ENCODE measurements at places on chromosomes 6 and 20.

- no peak for DNase-seq
Measured at GRCh38 chr20:53381568-53382262, 211.9 kb downstream of the ZNF217 start.

DNA sequence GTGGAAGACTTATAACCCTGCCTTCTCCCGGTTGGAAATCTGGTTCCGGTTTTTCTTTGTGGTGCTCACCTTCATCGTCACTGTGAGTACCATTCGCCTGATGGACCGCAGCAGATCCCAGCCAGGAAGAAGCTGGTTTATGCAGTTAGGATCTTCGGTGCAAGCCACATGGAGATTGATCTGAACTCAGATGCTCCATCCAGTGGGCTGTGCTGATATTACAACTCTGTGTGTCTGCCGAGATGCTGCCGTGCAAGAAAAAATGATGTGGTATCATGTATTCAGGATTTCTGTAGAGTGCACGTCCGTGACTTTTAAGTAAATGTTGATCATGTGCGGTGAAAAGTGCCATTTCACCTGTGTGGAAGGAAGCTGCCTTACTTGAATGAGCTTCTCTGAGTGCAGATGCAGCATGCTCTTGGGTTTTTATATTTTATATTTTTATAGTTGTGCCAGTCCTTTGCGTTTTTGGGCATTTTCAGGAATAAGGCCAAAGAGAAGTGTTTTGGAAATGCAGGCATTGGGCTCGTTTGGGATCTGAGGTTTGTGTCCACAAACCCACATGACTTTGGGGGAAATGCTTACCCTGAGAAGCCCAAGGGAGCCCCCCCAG is 39.2 kb downstream of the DYNLT1 start:
- DNase-seq: no peak

DNA sequence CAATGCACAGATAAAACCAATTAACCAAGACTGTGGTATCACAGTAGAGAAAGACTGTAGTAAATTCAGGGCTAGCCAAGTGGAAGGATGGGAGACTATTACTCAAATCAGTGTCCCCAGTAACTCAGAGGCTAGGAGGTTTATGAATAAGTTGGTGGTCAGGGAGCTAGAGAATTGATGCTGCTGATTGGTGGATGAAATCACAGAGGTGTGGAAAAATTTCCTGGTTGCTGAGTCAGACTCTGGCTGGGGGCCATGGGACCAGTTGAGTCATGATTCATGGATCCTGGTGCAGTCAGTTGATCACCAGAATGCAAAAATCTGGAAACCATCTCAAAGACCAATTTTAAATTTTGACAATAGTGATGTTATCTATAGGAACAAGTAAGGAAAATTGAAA is 555.9 kb downstream of the C6orf118 start:
- no peak for DNase-seq

- DNase-seq: no peak
Measured at GRCh38 chr6:121222656-121223055, 111.6 kb downstream of the TBC1D32 start.

- DNase-seq: no peak
Measured at GRCh38 chr6:8888468-8888867, 453.1 kb upstream of the SLC35B3 start.

DNA sequence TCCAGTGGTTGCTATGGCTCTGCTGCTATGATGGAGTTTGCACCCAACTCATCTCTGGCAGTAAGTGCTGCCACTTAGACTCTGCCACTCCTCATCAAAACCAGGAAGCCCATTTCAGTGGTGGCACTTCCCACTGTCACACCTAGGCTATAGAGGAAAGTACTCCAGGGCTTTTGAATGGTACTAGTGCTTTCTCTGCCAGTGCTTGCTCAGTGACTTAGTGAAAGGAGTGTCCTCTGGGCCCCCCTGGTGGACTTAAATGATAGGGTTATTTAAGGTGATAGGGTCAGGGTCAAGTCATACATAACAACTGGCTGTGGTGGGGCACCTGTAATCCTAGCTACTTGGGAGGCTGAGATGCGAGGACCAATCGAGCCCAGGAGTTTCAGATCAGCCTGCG is 22.8 kb downstream of the FITM2 start:
- DNase-seq: no peak

DNA sequence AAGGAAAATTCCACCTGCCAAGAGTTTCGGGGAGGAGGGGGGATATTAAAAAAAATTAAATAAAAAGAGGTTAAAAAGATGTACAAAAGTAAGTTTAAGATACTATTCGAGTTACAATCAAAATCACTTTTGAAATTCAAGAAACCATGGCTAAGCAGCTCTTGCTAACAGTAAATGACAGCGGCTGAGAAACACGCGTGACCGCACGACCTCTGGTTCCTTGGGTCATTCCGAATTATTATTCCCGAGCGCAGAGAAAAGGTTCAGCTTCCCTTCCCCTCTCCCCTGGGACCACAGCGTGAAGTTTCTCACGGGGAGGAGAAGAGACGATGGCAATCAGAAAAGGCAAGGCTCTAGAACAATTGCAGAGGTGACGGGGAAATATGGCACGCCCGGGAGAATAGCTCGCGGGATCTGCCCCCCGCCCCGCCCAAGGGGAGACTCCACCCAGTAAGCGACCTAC is 496 bp downstream of the TMEM242 start:
- DNase-seq: no peak

DNA sequence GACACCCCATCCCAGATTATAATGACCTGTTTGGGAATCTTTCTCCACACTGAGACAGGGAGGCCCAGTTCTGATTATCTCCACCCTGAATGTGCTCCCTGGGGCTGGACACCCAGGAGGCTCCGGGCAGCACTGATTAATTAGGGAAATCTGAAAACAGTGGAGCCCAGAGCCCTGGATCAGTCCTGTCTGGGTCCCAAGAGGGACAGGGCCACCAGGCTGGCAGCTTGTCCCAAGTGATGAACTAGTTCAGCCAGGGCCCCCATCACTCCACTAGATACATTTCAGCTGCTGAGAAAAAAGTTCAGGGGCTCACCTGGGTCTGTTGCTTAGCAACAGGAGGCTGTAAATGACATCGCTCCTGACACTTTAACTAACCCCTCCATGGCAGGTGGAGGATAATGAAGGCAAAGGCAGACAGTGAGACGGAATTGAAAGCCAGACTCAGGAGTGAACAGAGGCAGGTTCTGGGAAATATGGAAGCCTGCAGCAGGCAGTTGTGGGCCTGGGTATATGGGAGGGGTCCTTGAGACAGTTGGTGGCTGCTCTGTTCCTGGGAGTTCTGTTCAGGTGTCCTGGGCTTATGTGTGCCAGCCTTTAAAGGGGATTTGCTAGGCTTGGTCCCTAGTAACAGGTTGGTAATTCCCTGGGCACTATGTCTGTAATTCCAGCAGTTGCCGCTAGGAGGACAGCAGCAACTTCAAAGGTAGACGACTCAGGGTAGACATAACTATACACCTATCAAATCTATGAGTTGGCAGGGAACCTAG is 78.3 kb upstream of the CTNNBL1 start:
- no peak for DNase-seq

- no peak for DNase-seq
Measured at GRCh38 chr20:50242863-50243609, 52.4 kb downstream of the CEBPB start.

- DNase-seq: no peak
Measured at GRCh38 chr6:43861212-43861894, 91.3 kb downstream of the VEGFA start.

DNA sequence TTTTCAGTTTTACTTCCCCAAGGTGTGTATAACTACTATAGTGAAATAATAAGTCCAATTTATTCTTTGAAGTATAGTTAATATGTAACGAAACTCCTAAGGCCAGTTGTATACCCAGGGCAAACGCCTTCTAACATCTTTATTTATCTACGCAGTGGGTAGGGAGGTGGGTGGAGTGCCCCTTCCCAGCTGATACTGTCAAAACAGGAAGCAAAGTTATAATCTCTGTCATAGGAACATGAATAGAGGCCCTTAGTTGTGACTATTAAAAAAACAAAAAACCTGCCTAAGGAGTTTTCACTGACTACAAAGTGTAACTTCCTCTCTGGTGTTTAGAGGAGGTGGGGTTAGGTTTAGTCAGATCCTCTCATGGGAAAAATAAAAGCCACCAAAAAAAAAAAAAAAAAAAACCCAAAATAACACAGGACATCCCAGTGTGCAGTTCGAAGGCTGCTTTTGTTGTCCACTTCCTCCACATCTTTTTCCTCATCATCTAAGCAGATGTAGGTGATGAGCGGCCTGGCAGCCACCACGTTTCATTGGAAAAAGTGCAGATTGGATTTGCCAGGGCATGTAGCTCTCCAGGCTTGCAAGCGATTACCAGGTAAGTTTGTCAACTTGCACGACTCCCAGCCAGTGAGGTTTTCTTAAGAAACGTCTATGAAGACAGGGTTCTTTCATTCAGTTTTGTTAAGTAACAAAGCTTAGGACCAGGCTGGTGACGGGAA is 58.7 kb downstream of the UTRN start:
- peak; percentile 27 for DNase-seq

DNA sequence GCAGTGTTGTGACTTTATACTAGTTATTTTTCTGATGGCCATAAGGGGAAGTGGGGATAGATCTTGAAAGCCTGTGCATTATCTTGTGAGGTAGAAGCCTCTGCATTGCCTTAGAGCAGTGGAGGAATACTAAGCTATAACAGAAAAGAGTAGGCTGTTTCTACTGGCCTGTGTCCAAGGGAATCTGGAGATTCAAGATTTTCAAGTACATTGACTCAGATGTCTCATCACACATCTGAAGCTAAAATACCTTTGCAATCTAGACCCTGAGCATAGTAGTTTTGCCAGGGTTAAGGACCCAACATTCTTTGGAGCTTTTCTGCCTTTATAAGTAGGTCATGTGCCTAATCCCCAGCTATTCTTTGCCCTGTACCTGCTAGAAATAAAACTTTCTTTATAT is 272.3 kb downstream of the TENT5A start:
- no peak for DNase-seq

DNA sequence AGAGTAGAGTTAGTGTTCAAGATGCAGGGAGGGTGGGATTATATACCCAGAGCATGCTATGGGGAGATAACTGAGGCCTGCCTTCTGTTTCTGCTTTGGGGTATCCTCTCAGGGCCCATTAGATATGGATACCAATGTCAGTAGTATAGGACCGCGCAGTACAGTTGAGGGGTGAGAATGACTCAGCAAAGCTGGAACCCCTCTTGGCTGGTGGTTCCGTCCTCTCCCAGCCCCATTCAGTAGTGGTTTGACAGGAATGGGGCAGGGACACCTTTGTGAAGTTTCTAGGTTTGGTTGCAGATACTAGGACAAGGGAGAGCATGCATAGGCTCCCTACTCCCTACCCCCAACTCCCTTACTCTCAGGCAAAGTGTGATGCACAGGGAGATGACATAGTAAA is 47.8 kb downstream of the EIF2S2 start:
- no peak for DNase-seq

DNA sequence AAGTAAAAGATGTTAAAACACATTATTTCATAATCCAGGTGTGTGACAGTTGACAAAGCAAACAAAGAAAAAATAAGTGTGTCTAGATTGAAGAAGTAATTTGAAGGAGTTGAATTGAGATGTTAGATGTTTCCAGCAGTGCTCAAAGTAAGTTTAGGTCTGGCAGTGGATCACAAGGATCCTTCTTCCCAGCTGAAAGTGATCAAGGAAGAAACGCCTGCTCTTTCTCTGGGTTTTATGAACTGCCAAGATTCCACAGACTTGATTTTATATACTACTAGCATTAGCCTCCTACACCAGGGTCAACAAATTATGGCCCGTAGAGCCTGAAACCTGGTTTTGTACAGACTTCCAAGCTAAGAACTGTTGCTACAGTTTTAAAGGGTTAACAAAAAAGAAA is 30.3 kb downstream of the STX7 start:
- DNase-seq: no peak

- DNase-seq: no peak
Measured at GRCh38 chr20:2276015-2276414, 19.8 kb upstream of the TGM3 start.

- no peak for DNase-seq
Measured at GRCh38 chr6:3440911-3441310, 15.9 kb downstream of the SLC22A23 start.

GRCh38 chr20:63344616-63345327 is 16.4 kb downstream of the CHRNA4 start:
- no peak for DNase-seq

GRCh38 chr20:1108437-1108920 is 9.9 kb upstream of the PSMF1 start:
- no peak for DNase-seq

DNA sequence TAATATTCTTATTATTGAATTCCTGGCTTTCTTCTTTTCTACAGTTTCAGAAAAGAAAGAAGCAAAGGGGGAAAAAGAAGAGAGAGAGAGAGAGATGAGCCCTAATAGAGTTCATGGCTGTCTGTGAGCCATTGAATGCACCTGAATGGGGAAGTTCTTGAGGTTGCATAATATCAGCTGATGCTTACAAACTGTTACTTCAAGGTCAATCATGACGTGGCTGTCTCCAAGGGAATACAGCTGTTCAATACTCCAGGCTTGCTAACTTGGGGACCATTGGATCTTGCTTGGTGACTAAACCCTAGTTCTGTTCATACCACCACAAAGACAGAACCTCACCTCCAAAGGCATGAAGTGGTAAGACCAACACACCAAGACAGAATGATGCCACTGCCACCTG is 180.4 kb downstream of the ADGRG6 start:
- no peak for DNase-seq

DNA sequence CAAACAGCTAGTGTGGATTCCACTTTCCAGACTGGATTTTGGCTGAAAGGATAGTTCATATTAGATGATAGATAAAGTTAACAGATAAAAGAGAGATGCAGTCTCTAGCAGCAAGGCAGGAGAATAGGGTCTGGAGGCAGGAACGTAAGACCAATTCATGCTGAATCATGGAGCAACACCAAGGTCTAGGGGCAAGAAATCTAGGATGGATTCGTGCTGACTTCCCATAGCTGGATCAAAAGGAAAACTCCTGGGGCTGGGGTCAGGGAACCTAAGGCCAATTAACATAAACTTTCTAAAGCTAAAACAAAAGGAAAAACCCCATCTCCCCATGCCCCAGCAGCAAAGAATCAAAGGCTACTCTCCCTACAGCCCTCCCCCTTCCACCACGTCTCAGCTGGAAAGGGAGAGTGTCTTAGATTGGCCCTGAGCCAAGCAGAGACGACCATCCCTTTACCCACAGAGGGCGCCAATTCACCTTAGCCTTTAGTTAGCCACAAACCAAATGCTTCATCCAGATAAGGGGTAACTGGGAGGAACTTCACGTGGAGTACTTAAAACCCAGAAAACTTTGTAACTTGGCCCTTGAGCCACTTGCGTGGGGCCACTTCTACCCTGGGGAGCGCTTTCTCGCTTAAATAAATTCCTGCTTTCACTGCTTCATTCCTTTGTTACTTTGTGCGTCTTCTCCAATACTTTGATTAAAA is 7.6 kb downstream of the TREM1 start:
- DNase-seq: peak; percentile 35

DNA sequence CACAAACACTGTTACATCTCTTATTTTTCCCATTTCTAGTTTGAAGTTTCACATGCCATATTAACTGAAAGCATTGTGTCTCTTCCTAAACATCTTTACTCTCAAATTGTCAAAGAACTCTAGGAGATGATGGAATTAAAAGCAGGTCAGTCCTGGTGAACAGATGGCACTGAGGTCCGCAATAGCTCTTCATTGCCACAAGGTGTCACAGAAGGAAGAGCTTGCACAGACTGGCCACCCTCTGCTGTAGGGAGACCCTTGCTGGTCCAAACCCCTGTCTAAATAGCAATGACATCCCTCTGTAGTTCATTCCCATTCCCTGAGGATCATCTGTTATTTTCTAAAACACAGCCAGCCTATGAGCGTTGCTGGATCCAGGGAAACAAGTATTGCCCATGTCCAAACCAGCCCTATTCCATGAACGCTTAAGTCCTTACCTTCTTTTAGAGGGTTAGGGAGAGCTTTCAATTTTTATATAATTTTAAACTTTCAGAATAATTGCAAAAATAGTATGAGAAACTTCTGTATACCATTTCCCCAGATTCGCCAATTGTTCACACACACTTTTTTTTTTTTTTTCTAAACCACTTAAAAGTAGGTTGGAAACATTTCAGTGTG is 10.1 kb upstream of the HDAC2 start:
- no peak for DNase-seq

All from activated naive CD4-positive, alpha-beta T cell (primary cell).